ENCODE measurements at places on chromosomes 6 and 20. TPM values are rescaled to one million over a fixed set of nuclear protein-coding genes. Genes with fewer than 3 reads are reported as not detected.

GRCh38 chr20:313948-314347 is 11.4 kb upstream of the SOX12 start:
- H3K27me3 ChIP-seq = peaks cover 11% of the 10 kb centered on the region
- peaks cover 11% of the 10 kb centered on the region for H3K4me1 ChIP-seq
- no peaks in the 10 kb centered on the region for H3K36me3 ChIP-seq
- H3K4me3 ChIP-seq = no peak overlapping the region

Gene PRL
- not detected for total RNA-seq

GRCh38 chr6:12356983-12357972 is 67.1 kb downstream of the EDN1 start:
- H3K27me3 ChIP-seq = no peaks in the 10 kb centered on the region
- H3K4me3 ChIP-seq = no peak overlapping the region
- DNase-seq = no peak
- no peak overlapping the region for H3K27ac ChIP-seq

Gene VSX1
- not detected for total RNA-seq

DNA sequence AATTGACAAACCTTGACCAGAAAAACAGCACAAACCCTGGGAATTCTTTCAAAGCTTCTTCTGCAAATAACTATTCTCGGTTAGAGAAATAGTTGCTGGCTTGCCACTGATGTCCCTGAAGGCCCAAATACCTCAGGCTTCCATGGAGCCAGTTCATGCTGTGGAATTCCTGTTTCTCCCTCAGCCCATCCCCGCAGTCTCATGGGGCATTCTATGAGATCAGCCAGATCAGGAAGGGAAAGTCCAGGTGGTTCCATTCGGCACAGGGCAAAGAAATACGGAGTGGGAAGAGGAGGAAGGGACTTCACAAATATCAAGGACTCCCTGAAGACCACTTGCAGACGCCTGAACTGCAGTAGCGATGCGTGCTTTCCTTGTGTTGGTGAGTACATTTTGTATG is 63.3 kb downstream of the MYLK4 start:
- no peak overlapping the region for H3K27ac ChIP-seq
- H3K4me1 ChIP-seq = no peaks in the 10 kb centered on the region
- DNase-seq = no peak
- H3K36me3 ChIP-seq = no peaks in the 10 kb centered on the region
- no peak overlapping the region for H3K4me3 ChIP-seq

GRCh38 chr6:40066372-40066771 is 132.1 kb upstream of the MOCS1 start:
- H3K4me3 ChIP-seq = no peak overlapping the region
- no peak overlapping the region for H3K27ac ChIP-seq
- no peaks in the 10 kb centered on the region for H3K4me1 ChIP-seq
- no peaks in the 10 kb centered on the region for H3K36me3 ChIP-seq
- no peaks in the 10 kb centered on the region for H3K27me3 ChIP-seq

Gene C6orf118
- not detected for total RNA-seq

GRCh38 chr20:59217794-59218280 is 54.2 kb downstream of the ZNF831 start:
- no peak overlapping the region for H3K4me3 ChIP-seq
- H3K27ac ChIP-seq = no peak overlapping the region
- H3K4me1 ChIP-seq = peaks cover 5% of the 10 kb centered on the region
- no peak for DNase-seq
- H3K36me3 ChIP-seq = no peaks in the 10 kb centered on the region

GRCh38 chr6:146917979-146918378 is 286.2 kb upstream of the STXBP5 start:
- no peaks in the 10 kb centered on the region for H3K27me3 ChIP-seq
- DNase-seq = no peak
- H3K36me3 ChIP-seq = no peaks in the 10 kb centered on the region
- no peak overlapping the region for H3K27ac ChIP-seq

Gene CYP24A1
- 1.3 TPM for total RNA-seq

- no peaks in the 10 kb centered on the region for H3K36me3 ChIP-seq
- H3K4me1 ChIP-seq = peaks cover 22% of the 10 kb centered on the region
- peak overlapping the region; percentile 91 for H3K4me3 ChIP-seq
- DNase-seq = no peak
- peak overlapping the region; percentile 96 for H3K27ac ChIP-seq
Observed at GRCh38 chr6:41733707-41734665, 1.4 kb downstream of the TFEB start.

DNA sequence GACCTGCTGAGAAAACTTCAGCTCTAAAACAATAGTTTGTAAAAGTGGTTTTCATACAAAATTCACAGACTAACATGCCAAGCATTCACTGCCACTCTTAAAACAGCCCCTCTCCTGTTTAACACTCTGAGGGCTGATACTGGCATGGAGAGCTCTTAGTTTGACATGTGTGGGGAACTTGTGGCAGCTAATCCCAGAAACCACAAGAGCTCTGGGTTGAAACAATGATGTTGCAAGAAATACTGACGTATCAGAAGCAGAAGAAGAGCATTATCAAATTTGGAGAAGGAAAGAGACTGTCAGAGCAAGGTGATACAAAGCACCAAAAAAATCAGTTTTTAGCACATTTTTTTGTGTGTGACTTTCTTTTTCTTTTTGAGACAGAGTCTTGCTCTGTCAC is 5.1 kb downstream of the BEND3 start:
- no peak for DNase-seq
- H3K36me3 ChIP-seq = no peaks in the 10 kb centered on the region
- H3K27me3 ChIP-seq = no peaks in the 10 kb centered on the region
- no peak overlapping the region for H3K27ac ChIP-seq
- H3K4me1 ChIP-seq = peaks cover 9% of the 10 kb centered on the region

GRCh38 chr6:19781269-19781668 is 55.9 kb upstream of the ID4 start:
- no peak overlapping the region for H3K27ac ChIP-seq
- no peak for DNase-seq
- H3K4me3 ChIP-seq = no peak overlapping the region
- no peaks in the 10 kb centered on the region for H3K27me3 ChIP-seq
- no peaks in the 10 kb centered on the region for H3K36me3 ChIP-seq

Gene ARMH2
- total RNA-seq = not detected

DNA sequence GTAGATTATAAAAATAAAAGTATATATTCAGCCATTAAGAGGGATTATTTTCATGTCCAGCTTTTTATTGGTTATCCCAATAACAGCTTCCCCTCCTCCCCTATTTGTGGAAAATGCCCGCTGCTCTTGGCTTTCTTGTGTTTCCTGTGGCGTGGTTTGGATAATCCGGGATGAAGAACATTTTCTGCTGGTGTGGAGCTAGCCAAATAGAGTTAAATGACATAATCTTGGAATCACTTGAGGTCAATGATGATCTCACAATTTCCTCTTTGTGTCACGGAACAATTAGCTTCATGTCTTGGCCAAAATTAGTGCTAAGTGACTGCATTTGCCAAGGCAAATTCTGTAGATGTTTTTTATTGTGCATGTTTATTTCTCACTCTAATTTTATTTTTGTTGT is 394.0 kb downstream of the LAMA2 start:
- no peaks in the 10 kb centered on the region for H3K27me3 ChIP-seq
- no peak overlapping the region for H3K27ac ChIP-seq
- DNase-seq = no peak
- no peak overlapping the region for H3K4me3 ChIP-seq
- peaks cover 4% of the 10 kb centered on the region for H3K36me3 ChIP-seq

DNA sequence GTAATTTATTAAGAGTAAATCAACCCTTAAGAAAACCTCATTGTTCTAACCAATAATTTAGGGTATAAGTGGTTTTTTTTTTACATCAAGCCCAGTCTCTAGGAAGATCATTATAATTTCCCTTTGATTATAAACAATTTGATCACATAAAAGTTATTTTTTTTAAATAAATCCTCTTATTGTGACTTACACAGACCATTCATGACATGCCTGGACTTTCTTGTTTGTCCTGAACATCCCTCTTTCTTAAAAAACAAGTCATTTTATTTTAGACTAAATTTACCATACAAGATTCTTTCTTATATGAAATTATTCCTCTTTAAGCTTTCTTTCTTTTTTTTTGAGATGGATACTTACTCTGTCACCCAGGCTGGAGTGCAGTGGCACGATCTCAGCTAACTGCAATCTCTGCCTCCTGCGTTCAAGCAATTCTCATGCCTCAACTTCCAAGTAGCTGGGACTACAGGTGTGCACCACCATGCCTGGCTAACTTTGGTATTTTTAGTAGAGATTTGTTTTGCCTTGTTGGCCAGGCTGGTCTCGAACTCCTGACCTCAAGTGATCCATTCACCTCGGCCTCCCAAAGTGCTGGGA is 53.6 kb upstream of the AGPAT4 start:
- no peak overlapping the region for H3K4me3 ChIP-seq
- no peak overlapping the region for H3K27ac ChIP-seq
- no peak for DNase-seq
- H3K36me3 ChIP-seq = no peaks in the 10 kb centered on the region

GRCh38 chr20:1434571-1435336 is 31.9 kb downstream of the NSFL1C start:
- no peak overlapping the region for H3K27ac ChIP-seq
- peak; percentile 12 for DNase-seq
- no peaks in the 10 kb centered on the region for H3K4me1 ChIP-seq
- no peaks in the 10 kb centered on the region for H3K36me3 ChIP-seq

GRCh38 chr6:7500752-7501282 is 40.7 kb upstream of the DSP start:
- DNase-seq = no peak
- no peak overlapping the region for H3K4me3 ChIP-seq
- H3K27ac ChIP-seq = peak overlapping the region; percentile 70

DNA sequence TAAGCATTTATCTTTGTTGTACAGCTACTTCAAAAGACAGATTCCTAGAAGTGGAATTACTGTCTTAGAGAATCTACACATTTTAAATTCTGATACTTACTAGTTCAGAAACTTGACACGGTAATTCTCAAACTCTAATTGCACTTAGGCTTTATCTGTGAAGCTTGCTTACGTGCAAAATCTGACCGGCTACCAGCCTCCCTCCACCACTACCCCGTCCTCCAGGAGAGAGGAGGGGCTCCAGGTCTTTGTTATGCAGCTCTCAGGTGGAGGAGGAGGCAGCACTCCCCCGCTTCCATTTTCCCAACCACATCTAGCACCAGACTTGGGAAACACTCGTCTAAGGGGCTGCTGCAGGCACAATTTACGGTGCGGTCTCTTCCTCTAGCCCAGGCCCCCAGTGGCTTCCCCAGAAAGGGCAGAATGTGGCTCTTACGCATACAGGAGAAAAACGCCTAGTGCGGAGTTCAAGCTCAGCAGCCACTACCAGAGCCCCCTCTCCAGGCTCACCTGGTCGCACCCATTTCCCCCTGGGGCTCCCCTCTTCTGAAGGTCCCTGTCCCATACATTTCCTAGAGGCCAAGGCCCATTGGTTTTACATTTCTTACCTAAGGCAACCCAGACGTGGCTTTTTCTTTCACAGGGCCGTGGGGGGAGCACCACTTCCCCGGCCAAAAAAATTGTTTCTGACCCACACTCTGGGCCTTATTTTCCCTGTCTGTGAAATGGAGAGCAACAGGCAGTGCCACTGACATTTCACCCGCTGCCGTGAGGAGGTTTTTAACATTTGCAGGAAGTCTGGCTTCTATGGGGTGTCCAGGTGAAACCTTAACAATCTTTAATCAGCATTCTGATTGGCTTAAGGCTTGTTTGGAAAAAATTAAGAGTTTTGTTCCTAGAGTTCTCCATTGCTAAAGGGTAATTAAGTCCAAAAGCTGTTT is 1.6 kb upstream of the TGIF2 start:
- H3K4me3 ChIP-seq = no peak overlapping the region
- H3K27ac ChIP-seq = peak overlapping the region; percentile 93
- H3K4me1 ChIP-seq = peaks cover 49% of the 10 kb centered on the region
- no peak for DNase-seq

GRCh38 chr6:156699017-156699421 is 78.2 kb upstream of the ARID1B start:
- no peak overlapping the region for H3K27ac ChIP-seq
- no peak for DNase-seq
- no peaks in the 10 kb centered on the region for H3K27me3 ChIP-seq
- H3K36me3 ChIP-seq = no peaks in the 10 kb centered on the region
- no peak overlapping the region for H3K4me3 ChIP-seq

DNA sequence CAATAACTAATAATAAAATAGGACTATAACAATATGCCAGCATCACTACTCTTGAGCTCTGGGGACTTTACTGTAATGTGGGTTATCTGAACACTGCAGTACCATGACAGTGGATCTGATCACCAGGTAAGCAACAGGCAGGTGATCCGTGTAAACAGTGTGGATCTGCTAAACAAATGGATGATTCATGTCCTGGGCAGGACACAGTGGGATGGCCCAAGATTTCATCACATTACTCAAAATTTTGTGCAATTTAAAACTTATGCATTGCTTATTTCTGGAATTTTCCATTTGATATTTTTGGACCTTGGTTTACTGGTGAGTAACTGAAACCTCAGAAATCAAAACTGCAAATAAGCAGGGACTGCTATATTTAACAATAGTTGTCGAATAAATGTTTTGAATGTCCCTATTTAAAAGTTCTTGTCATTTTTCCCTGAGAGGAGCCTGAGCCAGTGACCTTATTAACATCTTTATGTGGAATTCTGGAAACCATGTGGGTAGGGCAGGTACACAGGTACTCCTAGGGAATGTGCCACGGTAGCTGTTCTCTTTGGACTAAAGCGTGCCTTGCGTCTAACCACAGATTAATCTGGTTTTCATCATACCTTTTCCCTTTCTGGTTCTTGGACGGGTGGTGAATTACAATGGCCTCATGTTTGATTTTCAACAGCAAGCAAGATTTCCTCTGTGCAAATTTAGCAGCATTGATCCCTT is 214.5 kb upstream of the SASH1 start:
- no peak for DNase-seq
- no peaks in the 10 kb centered on the region for H3K36me3 ChIP-seq
- no peak overlapping the region for H3K27ac ChIP-seq
- H3K4me1 ChIP-seq = no peaks in the 10 kb centered on the region

DNA sequence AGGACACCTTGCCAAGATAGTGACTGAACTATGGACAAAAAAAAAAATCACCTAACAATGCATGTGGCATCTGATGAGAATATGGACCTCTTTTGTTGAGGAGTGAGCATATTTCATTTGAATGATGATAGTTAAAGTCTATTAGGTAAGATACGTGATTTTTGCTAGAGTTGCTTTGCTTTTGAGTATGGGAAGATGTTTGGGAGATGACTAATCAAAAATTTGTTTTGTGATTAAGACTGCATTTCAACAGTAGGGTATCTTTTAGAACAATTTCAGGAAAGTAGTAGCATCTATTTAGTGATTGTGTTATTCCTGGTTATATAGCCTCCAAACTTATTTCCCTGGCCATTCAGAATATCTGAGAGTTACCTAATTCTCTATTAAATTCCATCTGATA is 878.6 kb upstream of the CITED2 start:
- no peak overlapping the region for H3K4me3 ChIP-seq
- H3K27ac ChIP-seq = no peak overlapping the region
- no peaks in the 10 kb centered on the region for H3K36me3 ChIP-seq
- no peak for DNase-seq

Gene SPEF1
- not detected for total RNA-seq

DNA sequence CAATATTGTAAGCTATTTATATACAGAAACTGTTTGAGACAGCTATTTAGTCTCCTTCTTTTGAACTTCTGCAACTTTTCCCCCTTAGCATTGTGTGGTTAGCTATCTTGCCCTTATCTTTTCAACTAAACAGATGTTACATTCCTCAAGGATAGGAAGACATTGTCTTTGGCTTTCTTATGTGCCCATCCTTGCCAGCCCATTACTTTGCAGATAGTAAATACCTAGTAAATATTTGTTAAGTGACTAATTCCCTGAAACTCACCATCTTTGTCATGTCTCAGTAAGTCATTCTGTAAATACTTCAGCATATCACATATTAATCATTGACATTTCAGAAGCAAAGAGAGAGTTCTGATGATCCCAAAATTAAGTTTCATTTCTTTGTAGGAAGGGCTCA is 69.1 kb upstream of the FLRT3 start:
- H3K27ac ChIP-seq = no peak overlapping the region
- no peaks in the 10 kb centered on the region for H3K36me3 ChIP-seq
- no peak overlapping the region for H3K4me3 ChIP-seq
- no peaks in the 10 kb centered on the region for H3K4me1 ChIP-seq
- no peaks in the 10 kb centered on the region for H3K27me3 ChIP-seq

Gene CGA
- total RNA-seq = not detected
